ENCODE measurements at places on chromosomes 1 and 21.
A peak's percentile ranks its signal among the peaks of the same experiment; 100 is the strongest.

DNA sequence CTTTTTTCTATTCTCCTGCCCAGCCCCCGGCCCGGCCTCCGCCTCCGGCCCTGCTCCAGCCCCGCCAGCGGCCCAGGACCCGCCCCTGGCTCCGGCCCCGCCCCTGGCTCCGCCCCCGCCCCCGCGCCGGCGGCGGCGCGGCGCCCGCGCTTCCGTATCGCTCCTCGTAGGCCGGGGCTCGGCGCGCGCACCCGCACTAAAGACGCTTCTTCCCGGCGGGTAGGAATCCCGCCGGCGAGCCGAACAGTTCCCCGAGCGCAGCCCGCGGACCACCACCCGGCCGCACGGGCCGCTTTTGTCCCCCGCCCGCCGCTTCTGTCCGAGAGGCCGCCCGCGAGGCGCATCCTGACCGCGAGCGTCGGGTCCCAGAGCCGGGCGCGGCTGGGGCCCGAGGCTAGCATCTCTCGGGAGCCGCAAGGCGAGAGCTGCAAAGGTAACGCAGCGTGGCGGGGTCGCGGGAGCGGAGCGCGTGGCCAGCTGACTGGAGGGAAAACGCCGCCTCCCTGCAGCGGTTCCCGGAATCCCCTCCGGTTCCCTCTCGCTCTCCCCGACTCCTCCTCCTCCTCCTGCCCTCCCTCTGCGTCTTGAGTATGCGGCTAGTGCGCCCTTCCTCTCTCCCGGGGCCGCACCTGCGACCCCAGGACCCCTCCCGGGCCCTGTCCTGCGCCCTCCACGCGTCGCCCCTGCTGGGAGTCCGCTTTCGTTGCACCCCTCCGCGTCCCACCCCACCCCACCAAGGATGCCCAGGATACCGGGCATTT is at the start of gene IFNAR2:
TSS of gene IFNAR2 (plus strand) at position 155 of the 761 bp plus-strand sequence. CDS start 11,985 bp downstream, outside the sequence.
- peak; percentile 41 for DNase-seq

GRCh38 chr1:109910123-109910962 is at the start of gene CSF1:
Gene CSF1, plus strand, starts transcription at chr1:109910849. Its CDS starts 175 bp downstream, at chr1:109911024.
- no peak for DNase-seq

- DNase-seq: no peak
Measured at GRCh38 chr1:34781844-34782391, 904 bp downstream of the GJB3 start.

DNA sequence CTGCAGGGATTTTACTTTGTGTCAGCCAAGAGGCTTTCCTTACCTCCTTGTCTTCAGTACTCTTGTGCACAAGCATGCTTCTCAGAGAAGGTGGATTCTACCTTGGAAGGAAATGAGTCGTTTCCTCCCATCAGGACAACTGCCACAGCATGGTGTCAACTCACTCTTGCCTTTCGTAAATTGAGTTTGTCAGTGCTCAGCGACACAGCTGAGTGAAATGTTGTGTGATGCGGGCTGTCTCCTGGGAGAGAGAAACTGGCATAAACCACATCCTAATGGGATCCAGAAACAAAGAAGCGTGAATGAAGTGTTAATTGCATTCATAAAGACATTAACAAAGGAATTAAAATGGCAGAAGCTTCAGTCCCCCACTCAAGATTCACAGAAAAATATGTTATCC is 51.5 kb upstream of the SLC22A15 start:
- no peak for DNase-seq

DNA sequence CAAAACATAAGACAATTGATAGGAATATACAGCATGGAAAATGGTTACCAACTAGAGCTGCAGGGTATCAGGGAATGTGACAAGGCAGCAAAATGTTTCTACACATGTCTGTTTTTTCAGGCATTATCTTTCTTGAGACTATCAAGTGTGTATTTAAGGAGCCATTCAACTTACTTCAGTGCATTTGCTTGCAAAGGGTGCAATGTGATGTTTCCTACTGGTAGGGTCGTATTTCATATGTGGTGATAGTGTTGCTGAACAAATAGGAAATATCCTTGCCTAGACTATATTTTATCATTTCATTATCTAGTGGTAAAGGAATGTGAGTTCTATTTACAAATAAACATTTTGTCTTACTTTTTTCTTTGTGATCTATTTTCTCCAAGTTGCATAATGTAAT is 42.4 kb downstream of the PTPRC start:
- DNase-seq: no peak

GRCh38 chr1:9289711-9290485 is 2.8 kb upstream of the SPSB1 start:
- DNase-seq: no peak

DNA sequence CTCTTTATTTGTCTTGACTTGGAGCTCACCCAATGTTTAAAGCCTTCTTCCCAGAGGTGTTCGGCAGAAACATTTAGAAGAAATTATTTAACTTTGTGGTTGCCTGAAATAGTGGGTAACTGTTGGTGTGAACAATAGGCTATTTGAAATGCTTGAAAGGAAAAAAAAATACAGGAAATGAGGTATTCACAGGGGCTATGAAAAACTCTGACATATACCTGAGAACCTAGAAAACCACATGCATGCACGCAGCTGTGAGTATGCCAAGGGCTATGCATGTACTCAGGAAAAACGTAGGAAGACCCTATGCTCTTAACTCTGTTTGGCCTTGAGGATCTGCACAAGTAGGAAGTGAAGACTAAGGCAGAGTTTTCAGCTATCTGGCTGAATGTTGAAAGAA is 16.4 kb upstream of the RNF186 start:
- no peak for DNase-seq

DNA sequence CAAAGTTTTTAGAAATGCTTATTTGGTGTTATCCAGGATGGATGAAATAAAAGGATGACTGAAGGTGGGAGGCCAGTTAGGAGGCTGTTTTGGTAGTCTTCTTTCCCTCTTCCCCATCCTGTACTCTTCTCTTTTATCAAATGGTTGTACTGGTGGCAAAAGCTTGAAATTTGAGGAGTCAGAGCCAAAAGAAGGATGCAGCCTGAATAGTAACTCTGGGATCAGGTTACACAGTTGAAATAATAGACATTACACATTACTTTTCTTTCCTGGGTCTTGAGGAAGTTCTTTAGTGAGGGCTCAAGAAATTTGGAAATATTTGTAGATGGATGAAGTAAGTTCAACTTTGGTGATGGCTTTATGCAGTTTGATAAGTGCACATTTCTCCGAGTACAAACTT is 108.6 kb downstream of the GPR52 start:
- DNase-seq: no peak

DNA sequence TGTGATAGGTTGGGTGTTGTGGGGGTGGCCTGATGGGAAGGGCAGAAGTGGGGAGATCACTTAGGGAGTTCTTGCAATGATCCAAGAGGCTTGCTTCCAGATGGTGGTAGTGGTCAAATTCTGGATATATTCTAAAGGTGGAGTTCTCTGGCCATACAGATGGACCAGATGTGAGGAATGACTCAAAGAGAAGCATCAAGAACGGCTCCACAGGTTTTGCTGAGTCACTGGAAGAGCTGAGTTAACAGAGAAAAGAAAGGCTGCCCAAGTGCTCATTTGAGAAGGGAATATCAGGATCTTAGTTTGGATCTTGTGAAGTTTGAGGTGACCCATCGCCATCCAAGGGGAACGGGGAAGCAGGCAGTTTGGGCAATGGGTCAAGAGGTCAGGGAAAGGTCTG is 192.9 kb upstream of the GALNT2 start:
- DNase-seq: no peak

- DNase-seq: no peak
Measured at GRCh38 chr1:228824366-228824765, 89.1 kb downstream of the RHOU start.

DNA sequence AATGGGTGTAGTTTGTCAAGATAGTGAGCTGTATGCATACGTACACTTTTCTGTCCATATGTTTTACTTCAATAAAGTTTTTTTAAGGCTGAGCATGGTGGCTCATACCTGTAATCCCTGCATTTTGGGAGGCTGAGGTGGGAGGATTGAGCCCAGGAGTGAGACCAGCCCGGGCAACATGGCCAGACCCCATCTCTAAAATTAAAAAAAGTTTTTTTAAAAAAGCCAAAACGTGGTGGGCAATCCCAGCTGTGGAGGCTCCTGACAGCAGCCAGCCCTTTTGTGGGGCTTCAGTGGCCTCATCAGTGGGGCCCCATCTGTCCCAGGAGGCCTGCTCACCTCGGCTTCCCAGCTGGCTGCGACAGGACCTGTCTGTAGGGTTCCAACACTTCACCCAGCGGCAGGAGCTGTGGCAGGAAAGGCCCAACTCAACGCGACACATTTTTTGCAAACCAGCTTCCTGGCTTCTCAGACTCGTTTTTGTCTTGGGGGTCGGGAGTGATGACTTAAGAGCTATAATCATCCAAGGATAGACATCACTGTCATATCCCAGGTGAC is 56.9 kb upstream of the LBR start:
- DNase-seq: no peak

GRCh38 chr1:97745912-97746311 is 174.9 kb downstream of the DPYD start:
- DNase-seq: no peak

DNA sequence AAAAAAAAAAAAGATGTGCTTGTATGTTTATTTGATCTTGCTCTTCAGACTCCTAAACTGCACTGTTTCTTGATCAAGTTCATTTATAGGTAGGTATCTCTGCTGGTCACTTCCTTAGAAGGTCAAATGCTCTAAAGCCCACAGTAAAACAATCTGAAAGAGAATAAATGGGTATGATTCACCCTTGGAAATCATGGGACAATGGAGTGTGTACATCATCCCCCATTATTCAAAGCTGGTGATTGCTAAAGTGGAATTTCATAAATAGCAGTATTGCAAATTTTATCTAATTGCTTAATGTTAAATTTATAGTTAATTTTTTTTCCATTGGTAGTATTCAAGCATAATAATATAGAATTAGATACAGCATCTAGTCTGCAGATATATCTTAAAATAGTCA is 53.4 kb downstream of the MIER1 start:
- no peak for DNase-seq

DNA sequence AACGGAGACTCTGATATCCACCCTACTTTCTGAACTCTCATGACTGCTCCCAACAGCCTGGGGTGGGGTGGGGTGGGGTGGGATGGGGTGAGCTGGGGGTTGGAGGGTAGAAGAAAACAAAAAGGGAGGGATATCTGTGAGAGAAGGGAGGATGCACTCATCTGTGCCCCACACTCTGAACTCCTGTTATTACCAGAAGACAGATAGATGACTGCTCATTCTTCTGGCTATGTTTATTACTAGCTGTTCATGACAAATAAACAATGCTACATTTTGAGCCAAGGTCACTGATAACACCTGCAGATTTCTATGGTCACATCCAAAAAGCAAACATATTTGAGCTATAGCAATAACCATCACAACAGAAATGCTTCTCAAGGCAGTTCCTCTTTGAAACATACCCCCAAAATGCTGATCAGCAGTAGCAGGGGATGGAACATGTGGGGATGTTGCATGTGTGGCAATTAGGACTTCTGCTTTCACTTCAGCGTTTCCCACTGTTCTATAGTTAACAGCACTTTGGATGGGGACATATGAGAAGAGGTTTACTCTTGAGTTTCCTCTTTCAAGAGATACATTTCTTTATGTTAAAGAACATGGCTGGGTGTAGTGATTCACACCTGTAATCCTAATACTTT is 43.3 kb downstream of the GPR3 start:
- DNase-seq: no peak

- DNase-seq: no peak
Measured at GRCh38 chr1:100306735-100307313, 40.8 kb downstream of the RTCA start.

GRCh38 chr1:84996846-84997666 is at the start of gene MCOLN2:
Gene MCOLN2, minus strand, starts transcription at chr1:84997113. Its CDS starts 241 bp downstream, at chr1:84996872.
- peak; percentile 40 for DNase-seq

DNA sequence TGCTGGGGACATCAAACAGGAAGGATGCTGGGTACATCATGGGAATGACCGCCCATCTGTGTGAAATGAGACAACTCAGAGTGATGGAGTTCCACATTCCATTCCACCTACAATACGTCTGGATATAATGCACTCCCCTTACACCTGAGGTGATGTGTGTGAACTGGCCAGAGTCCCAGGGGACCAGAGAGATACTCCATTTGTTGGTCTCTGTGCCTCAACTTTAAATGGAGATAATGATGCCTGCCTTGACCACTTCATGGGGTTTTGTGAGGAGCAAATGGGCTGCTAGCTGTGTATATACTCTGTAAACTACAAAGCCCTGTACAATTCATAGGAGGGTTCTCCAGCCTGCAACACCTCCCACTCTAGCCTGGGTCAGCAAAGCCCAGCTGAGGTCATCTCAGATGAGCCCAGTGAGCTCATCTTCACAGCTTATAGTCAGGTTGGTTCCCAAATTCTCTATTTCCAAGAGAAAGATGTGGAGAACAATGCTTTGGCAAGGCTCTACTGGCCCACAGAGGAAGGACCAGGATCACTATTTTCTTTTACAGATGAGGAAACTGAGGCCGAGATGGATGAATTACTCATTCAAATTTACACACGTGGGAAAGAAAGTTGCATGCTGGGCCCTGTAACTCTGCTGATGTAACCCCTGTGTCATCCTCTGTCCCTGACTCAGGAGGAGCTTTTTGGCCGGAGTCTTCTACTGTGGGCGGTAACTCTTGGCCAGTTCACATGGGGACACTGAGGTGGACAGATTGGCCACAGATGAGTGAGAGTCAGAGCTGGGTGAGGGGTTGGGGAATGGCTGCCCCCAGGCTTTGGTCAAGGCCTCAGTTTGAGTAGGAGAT is 105.6 kb upstream of the GCLM start:
- DNase-seq: no peak

DNA sequence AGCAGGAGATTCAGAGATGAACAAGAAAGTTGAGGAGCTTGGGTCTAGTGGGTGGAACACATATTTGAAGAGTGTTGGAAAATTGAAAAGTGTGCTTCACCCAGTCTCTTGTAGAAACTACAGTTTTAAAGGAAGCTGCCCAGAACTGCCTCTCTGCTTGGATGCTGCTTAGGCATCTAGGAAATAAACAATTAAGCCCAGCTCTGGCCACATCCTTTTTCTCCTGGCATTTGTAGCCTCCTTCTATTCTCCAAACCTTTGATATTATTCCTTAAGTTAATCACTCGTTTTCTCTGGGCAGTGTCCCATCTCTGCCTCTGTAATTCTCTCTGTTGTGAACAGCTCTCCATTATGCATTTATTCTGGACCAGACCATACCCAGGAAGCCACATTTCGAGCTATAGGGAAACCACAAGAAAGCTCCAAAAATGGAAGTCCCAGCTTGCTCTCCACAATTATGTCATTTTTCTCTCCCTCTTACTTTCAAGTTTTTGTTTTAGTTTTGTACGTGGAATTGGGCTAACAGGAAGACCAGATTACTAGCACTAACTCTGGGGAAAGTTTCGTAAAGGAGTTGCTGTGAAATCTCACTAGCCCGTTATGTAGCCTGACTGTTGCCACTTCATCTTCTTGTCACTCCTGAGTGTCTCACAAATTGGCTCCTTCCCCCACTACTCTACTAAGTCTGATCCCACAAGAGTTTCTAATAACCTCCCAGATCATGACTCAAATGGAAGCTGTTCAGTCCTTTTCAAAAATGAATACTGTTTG is 102.2 kb downstream of the NTMT2 start:
- DNase-seq: no peak

DNA sequence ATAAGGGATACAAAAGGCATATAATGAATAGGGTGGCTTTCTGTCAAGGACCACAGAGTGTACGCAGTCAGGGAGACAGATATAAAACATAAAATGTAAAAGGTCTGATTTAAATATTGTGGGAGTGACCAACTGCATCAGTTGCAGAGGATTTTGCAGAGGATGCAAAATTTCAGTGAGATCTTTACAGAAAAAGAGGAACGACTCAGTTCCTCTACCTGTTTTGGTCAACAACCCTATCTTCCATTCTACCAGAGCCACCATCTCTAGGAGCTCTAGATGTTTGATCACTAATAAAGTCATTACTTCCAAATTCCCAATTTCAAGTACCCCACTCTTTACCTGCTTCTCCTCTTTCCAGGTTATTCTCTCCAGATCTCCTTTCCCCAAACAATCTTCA is 16.5 kb downstream of the SOD1 start:
- DNase-seq: no peak

GRCh38 chr1:85865213-85865612 is 157.0 kb upstream of the ZNHIT6 start:
- no peak for DNase-seq

Data from NCI-H1930 (cell line).